ENCODE measurements at places on chromosomes 2 and 18.
A peak's percentile ranks its signal among the peaks of the same experiment; 100 is the strongest.

- no peak for DNase-seq
These were observed 26.3 kb upstream of the CASP8 start for GRCh38 chr2:201233812-201234662.

DNA sequence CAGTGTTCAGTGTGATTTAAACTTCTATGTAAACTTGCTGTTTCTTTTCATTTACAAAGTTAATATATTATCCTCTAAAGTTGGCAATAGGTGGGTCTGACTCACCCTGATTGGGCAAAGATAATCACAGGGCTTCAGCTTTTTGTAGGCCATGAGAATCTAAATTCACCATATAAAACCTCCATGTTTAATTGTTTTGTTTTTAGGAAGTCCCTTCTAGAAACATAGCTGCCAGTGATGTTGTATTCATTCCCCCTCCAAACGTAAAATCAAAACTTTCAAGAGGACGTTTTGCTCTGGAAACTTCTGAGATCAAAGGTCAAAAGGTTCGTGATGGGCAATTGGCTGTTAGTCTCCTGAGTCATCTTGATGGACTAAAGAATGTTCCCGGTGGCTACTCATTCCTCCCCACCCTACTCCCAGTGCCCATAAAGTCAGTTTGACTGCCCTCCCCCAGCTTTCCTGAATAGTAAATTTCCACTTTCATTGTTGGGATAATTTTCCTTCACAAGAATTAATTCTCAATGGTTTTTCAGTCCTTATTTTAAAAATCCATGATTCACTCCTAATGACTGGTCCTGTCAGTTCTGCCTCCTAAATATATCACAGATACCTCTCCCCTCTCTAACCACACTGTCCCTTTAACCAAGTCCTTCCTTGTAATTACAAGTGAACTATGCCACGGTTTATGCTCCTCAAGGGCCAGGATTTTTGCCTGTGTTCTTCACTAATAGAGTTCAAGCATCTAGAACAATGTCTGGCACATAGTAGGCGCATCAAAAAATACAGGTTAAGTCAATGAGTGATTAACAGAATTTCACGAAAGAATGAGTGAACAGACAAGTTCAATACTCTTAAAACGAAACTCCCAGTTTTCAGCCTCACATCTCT lies 164.4 kb upstream of the VRK2 start:
- DNase-seq: peak; percentile 52

DNA sequence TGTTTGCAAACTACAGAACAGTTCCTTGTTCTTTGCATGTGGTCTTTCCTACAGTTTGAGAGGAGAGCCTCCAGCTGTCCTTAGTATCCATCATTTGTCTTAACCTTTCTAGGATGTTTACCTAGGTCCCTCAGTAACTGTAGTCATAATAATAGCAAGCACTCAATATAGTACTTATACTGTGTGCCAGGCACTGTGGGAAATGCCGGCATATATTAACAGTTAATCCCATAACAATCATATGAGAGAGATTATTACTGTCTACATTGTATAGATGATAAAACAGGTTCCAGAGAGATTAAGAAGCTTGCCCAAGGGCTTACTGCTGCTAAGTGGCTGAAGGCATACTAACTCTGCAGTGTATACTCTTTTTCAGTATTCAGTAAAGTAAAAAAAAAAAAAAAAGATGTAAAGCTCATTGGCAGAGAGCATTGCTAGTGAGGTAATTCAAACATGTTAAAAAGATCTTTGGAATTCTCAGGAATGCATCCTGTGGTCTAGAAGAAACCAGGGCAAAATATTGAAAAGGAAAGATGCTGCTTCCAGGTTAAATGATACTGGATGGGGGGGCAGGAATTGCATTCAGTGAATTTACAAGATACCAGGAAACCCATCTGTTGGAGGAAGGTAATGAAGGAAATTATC lies 72.3 kb downstream of the SPTBN1 start:
- DNase-seq: no peak

DNA sequence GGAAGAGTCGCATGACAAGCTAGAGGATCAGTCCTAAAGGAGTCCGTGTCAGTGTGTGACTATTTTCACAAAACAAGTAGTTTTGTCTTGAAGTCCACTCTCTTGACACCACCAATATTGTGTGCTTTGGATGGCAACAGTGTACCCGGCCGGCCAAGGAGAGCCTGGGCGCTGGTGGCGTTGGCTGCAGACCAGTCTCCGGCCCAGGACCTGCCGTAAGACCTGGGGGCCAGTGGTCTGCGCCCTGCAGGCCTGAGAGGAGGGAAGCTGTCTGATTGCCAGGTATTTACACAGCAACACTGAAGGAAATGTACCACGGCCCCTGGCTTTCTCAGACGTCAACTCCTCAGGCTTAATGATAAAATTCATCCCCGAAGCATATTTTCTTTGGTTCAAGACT lies 472.4 kb upstream of the SALL3 start:
- DNase-seq: no peak

- DNase-seq: peak; percentile 99
These were observed 86.1 kb upstream of the CTAGE1 start for GRCh38 chr18:22503803-22504202.

- no peak for DNase-seq
These were observed 226.7 kb downstream of the TPGS2 start for GRCh38 chr18:36602071-36602470.

DNA sequence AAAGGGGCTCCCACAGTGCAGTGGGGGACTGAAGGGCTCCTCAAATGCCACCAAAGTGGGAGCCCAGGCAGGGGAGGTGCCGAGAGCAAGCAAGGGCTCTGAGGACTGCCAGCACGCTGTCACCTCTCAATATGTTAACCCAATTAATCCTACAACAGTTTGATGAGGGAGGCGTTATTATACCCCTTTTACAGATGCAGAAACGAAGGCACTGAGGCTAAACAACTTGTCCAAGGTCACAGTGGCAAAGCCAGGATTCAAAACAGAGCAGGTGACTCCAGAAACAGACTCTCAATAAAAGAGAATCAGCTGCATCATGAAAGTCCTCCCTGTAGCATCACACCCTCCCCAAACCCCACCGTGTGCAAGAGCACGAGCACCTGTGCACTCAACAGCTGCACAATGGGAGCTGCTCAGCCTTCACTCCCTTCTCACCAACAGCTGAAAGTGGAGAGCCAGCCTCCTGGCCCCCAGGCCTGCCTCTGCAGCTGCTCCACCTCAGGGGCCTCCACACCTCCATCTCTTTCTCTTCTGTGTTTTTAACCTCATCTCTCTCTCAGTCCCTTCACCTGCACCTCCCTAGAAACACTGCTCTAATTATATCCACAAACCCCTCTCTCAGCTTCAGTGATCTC lies 8.1 kb downstream of the NPC1 start:
- DNase-seq: no peak

DNA sequence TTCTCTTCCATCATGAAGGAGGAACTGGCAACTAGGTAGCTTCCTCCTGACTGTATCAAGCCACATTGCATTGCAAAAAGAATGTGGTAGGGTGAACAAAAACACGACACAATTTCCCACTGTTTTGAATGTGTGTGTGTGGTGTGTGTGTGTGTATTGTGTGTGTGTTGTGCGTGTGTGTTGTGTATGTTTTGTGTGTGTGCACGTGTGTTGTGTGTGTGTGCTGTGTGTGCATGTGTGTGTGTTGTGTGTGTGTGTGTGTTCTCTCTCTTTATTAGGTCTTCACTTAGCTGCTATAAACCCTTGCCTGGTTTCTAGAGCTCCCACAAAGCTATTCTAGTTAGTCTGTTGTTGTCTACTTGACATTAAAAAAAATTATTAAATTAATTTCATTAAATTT lies 550.0 kb upstream of the GYPC start:
- DNase-seq: no peak

GRCh38 chr2:112682101-112682500 lies 36.4 kb downstream of the SLC20A1 start:
- DNase-seq: no peak

GRCh38 chr2:32773448-32773808 lies 145.6 kb downstream of the TTC27 start:
- no peak for DNase-seq

- DNase-seq: peak; percentile 31
These were observed 92.6 kb upstream of the TSPYL6 start for GRCh38 chr2:54348646-54349045.

GRCh38 chr2:60706021-60706420 lies 50.0 kb upstream of the PAPOLG start:
- peak; percentile 81 for DNase-seq

DNA sequence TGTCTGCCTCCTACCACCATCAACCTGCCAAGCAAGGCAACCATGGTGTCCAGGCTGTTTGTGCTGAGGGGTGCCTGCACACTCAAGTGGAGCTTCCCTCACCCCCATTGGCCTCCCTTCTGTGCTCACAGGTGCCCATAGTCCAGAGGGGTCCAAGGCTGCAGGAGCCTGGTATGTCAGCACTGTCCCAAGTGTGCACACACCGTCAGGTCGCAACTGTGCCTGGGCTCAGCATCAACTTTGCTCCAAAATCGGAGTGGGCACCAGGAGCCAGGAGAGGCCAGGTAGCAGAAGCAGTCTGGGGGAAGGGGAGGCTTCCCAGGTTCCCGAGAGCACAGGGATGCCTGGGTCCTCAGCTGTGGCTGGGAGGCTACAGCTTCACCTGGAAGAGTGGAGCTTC lies 1528.2 kb upstream of the SLC39A10 start:
- no peak for DNase-seq

- DNase-seq: no peak
These were observed 4.1 kb downstream of the FEV start for GRCh38 chr2:218980735-218981389.

- no peak for DNase-seq
These were observed 131.8 kb downstream of the BAZ2B start for GRCh38 chr2:159484532-159484931.

GRCh38 chr2:150557020-150557600 lies 69.6 kb upstream of the RND3 start:
- no peak for DNase-seq

GRCh38 chr2:43312755-43313641 lies 86.6 kb upstream of the ZFP36L2 start:
- peak; percentile 85 for DNase-seq

- DNase-seq: no peak
These were observed 215.3 kb upstream of the COPS8 start for GRCh38 chr2:236870370-236870769.

DNA sequence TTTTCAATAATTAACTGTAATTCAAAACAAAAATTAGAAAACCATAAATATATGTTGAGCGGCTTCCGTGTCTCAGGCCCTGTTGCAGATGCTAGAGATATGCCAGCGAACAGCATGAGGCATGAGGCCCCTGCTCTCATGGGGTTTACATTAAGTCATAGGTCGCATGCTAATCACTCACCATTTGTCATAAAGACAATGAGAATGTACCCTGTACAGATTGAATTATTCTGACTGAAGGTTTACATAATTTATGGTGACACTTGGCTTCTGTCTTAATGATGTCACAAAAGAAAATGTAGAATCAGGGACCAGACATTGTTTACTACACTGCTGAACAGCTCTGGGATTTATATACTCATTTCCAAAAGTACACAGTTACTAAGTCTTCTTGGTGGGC lies 5.9 kb upstream of the VAPA start:
- no peak for DNase-seq

DNA sequence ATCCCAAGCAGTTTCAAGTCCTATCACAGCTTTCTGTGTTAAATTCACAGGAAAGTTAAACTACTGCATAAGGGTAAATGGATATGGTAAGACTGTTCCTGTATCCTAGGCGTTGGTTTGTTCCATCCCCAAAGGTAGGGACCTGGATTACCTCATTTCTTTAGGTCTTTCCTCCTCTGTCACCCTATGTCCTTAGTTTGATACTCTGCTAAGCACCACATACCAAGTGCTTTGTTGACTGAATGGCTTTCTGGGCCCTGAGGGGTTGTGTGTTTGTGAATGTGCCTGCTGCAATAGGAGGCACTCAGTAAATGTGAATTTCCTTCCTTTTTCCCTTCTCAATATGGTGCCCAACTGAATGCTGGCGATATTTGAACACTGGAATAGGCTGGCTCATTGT lies 7.8 kb downstream of the NOSTRIN start:
- no peak for DNase-seq

- DNase-seq: peak; percentile 46
These were observed 69.1 kb downstream of the TWIST2 start for GRCh38 chr2:238916875-238917590.

- DNase-seq: peak; percentile 52
These were observed 31.4 kb upstream of the CHN1 start for GRCh38 chr2:175036582-175037018.

DNA sequence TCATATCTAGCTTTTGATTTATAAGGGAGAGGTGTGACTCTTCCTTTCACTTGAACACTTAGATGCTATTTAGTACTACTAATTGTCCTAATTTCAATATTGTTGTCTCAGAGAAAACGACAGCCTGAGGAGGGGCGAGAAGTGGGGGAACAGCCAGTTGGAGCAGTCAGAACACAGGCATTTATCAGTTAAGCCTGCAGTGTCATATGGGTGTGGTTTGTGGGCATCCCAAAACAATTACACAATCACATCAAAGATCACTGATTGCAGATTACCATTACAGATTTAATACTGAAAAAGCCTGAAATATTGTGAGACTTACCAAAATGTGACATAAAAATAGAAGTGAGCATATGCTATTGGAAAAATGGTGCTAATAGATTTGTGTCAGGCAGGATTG lies 15.8 kb downstream of the TMEM131 start:
- no peak for DNase-seq

DNA sequence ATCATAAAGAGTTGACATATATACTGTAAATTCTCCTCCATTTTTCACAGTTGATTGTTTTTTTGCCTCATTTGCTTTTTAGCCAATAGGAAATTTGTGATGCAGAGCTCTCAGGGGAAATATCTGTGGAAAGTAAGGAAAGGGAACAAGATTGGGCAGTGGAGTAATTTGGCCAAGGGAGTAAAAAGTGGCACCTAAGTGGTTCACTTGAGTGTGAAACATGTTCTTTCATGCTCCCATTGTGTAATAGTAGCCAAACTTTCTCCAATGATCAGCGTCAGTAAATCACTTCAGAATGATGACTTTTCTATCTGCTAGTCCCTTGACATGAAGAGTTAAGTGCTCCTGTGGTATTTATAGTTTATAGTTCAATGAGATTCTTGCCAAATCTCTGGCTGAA lies 141.9 kb upstream of the KCNJ3 start:
- no peak for DNase-seq

- no peak for DNase-seq
These were observed 713.6 kb upstream of the POU3F3 start for GRCh38 chr2:104140361-104140760.

GRCh38 chr18:45384137-45384961 lies 230.9 kb upstream of the SLC14A2 start:
- peak; percentile 50 for DNase-seq

DNA sequence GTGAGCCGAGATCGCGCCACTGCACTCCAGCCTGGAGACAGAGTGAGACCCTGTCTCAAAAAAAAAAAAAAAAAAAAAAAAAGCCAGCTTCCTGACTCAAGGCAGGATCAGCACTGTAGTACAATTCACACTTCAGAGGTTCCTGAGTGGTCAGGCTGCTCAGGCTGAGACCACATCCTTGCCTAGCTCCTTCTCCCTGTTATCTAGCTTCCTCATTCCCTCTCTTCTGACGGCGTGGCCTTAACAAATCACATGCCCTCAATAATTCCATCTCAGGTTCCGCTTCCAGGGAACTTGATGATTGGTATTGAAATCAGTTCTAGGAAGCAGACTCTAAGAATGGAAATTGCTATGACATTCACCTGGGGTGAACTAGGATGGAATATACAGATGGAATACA lies 29.8 kb upstream of the KDM3A start:
- DNase-seq: no peak
